Kidney (tissue), 22 donors: ENCODE measurements at places on chromosomes 11 and 22.

DNA sequence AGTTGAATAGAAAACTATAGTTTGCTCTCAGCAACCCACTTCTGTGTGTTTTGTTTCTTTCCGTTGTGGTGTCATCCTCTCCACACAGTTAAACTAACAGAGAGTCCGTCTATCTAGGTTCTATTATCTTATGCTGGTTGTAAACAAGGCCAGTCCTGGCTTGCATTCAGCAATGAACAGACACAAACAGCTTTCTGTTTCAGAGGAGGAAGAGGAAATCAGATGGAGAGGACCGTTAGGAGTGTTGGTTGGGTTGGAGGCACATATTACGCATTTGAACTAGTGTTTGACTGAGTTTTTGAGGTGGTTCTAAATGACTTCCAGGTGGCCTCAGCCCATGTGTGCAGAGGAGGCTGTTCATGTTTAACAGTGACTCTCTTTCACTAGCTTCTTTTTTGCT, 129.5 kb upstream of the SORL1-AS1 start:
- no peak for DNase-seq

- DNase-seq, result no peak
These were observed 16.9 kb upstream of the AMOTL1 start for GRCh38 chr11:94751218-94751609.

GRCh38 chr11:38547462-38547861, 1949.4 kb upstream of the RAG2 start:
- no peak for DNase-seq

- peak; percentile 24 for DNase-seq
These were observed 1330.4 kb downstream of the TBC1D22A start for GRCh38 chr22:48092866-48093265.

DNA sequence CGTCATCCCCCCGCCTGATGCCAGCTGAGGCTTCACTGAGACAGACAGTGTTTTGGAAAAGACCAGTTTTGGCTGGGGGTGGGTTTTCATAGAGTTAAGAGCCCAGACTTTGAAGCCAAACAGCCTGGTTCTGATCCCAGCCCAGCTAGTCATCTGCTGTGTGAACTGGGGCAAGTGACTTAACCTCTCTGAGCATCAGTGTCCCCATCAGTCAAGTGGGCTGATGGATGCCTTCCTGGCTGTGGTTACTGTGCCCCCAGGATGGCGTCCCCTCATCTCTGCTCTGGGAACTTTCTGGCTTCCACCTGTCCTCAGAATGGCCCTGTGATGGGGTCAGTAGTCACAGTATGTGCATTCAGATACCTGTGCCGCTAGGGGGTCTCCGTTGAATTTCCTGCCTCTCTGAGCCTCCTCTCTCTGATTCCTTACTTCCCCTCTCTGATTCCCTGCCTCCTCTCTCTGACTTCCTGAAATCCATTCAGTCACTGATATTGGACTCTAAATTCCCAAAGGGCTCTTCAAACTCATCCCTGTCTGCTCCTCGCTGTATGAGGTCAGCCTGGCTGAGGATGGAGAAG, 2.4 kb downstream of the RASD2 start:
- DNase-seq, result no peak

GRCh38 chr11:88508759-88509581, 171.4 kb upstream of the CTSC start:
- DNase-seq, result peak; percentile 63

DNA sequence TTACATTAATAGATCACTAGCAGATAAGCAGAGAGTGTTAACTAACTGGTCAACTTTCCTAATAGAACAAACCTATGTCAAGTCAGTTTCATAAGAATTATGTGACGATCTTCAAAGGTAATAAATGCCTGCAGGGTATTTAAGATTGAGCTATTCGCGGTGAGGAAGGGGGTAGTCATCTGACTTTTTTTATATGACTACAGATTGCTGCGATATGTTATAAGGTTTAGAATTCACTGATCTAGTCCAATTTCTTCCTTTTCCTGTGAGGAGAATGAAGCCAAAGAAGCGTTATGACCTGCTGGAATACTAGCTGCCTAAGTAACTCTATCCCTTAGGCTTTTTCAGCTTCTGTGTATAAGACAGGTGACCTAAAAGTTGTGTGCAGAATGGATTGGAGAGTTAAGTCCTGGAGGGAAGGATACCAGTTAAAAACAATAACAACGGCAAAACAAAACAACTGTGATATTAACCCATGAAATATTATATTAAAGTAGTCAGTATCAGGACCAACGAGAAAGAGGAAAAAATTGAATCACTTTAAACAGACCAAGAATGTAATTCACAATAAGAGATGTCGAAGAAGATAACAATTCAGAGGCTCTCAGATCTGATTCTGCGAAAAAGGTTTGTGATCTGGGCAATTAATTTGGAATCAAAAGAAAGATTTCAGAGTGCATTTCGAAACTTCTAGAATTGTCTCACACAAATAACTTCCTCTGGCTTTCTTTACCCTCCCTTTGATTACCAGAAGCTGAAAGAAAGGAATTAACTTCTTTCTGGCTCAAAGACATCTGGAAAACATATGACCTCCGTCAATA, 630 bp downstream of the CASP4 start:
- DNase-seq, result no peak
